ENCODE measurements at places on chromosomes 3 and 15.

DNA sequence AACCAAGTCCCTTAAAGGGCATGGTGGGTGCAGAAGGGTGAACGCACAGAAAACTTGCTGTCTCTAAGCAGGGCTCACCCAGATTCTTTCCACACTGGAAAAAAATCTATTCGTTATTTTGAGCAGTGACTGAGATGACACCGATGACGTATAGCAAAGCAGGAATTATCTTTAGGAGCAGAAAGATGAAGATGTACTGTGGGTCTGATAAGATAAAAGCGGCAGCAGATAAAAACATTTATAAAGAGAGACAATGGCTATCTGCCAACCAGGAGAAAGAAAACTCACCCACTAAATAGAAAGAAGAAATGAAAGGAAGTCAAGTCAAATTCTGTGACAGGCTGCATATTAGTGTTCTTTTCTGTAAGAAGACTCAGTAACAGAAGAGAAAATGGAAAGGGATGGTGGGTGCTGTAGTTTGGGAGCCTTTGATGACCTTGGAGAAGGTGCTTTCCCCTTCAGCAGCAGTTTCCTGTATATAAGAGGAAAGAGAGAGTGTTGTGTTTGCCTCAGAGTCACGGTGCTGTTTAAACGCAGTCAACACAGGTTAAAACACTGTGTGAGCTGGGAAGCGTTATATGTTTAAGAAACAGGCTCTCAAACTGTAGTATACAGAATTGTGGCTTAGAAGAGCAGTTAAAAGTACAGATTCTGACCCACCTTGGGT, 111.6 kb downstream of the AQP9 start:
- DNase-seq, result no peak

GRCh38 chr3:72161881-72162595, 377.1 kb upstream of the PROK2 start:
- no peak for DNase-seq

- DNase-seq, result no peak
Measured at GRCh38 chr3:189099505-189100290, 72.1 kb upstream of the TPRG1 start.

- no peak for DNase-seq
Measured at GRCh38 chr15:70376929-70377691, 279.4 kb upstream of the TLE3 start.

- no peak for DNase-seq
Measured at GRCh38 chr3:114841515-114841914, 305.6 kb downstream of the ZBTB20 start.

GRCh38 chr15:98272625-98273024, 312.1 kb downstream of the ARRDC4 start:
- DNase-seq, result no peak

- DNase-seq, result no peak
Measured at GRCh38 chr3:61269435-61269834, 18.2 kb upstream of the FHIT start.

DNA sequence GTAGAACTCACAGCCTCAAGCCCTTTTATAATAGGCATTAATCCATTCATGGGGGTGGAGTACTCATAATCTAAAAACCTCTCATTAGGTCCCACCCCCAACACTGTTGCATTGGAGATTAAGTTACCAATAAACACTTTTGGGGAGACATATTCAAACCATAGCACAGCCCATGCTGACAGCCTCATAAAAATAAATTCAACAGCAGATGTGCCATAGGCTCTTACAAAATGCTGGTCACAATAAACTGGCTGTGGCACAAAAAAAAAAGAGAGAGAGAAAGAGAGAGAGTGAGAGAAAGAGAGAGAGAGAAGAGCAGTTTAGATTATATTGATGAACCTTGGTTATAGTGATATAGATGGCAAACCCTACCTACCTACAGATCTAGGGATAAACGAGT, 1000.9 kb downstream of the TUSC7 start:
- no peak for DNase-seq

DNA sequence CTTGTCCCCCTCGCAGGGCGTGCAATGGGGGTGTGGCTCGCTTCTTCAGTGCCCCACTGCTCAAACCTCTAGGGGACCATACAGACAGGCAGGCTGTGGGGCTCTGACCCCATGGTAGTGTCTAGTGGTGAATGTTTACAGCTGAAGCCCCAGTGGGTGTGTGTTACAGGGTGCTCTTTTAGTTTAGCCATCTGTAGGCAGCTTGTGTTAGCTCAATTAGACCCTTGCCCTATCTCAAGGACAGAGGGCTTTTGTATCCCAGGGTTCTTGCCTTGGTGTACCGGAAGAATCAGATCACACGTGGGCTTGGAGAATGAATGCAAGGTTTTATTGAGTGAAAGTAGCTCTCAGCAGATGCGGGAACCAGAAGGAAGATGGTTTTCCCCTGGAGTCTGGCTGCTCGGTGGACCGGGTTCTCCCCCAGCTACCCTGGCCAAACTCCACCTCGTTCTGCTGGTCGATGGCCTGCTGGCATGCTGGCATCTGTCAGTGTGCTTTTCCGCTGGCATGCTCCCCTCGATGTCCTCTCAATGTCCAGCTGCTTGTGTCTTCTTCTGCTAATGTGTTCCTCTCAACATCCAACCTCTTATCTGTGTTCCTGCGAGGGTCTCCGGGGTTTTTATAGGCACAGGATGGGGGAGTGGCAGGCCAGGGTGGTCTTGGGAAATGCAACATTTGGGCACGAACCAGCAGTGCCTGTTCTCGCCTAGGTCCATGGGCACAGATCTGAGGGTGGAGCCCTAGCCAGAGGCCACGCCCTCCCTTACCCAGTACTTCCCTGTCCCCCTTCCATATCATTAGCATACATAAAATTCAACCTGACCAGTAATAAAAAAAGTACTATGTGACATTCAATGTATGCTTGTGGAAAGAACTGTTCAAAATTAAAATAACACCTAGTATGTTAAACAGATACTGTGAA, 6.6 kb downstream of the SPCS1 start:
- no peak for DNase-seq

GRCh38 chr3:57184526-57184925, 15.3 kb downstream of the HESX1 start:
- DNase-seq, result no peak

DNA sequence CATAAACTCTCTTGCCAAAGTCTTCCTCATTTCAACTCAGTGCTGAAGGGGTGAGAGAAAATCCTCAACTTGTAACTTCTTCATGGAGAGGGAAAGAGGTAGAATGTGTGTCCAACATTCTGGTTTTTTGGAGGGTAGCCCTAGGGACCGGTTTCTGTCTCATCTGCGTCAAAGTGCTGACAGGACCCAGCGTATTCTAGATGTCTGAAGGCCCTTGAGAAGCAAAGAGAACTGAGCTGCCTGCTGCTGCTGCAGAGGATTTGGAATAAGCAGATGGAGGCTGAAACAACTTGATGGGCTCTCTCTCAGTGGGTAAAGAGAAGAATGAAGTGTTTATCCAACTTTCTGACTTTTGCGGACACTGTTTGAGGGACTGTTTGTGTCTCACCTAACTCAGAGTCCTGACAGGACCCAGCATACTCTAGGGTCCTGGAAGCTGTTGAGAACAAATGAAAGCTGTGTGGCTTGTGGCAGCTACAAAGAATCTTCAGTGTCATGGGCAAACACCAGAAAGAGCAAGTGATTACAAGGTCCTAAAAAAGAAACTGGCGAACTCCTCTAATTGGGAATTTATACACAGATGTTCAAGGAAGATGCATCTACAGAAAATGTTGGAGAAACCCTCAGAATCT, 174.4 kb downstream of the SI start:
- DNase-seq, result no peak

GRCh38 chr15:100215031-100215842, 126.5 kb downstream of the ADAMTS17 start:
- DNase-seq, result no peak

- no peak for DNase-seq
Measured at GRCh38 chr15:91917686-91918360, 64.3 kb downstream of the SLCO3A1 start.

GRCh38 chr15:70244978-70245542, 147.3 kb upstream of the TLE3 start:
- no peak for DNase-seq

- no peak for DNase-seq
Measured at GRCh38 chr3:126685021-126685420, 19.0 kb upstream of the CHCHD6 start.

- DNase-seq, result no peak
Measured at GRCh38 chr3:129615751-129616281, 9.3 kb upstream of the PLXND1 start.

DNA sequence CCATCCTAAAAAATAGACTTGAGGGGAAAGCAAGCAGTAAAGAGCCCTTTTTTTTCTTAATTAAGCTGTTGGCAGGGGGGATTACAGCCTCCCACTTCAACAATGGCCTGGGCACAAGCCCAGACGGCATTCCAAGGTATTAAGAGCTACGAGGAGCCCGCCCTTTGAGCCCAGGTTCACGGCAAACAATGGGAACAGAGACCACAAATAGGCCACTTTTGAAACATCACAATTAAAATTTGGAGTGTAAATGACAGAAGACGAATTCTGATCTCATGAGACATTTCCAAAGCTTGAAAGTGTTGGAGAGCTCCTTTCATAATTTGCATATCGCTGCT, 8.9 kb downstream of the CHSY1 start:
- DNase-seq, result no peak

DNA sequence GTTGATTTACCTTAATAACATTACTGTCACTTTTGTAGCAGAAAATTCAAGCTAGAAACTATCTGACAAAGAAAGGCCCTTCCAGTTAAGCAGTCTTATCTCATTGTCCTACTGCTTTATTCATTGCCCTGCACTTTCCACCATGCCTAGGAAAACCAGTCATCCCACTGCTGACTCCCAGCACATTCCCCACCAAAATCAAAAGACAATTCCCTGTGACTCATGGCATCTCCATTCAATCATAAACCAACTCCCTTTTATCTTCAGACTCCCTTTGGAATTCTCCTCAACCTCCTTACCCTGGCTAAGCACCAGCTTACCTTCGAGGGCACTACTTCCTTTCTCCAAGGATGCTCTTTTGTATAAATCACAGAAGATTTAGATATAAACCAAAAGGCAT, 184.3 kb downstream of the PLCH1 start:
- DNase-seq, result no peak

GRCh38 chr3:119579366-119580066, at the start of gene ADPRH:
Gene ADPRH, plus strand, starts transcription at chr3:119579492. Its CDS starts 2,678 bp downstream, at chr3:119582170.
- peak; percentile 74 for DNase-seq

DNA sequence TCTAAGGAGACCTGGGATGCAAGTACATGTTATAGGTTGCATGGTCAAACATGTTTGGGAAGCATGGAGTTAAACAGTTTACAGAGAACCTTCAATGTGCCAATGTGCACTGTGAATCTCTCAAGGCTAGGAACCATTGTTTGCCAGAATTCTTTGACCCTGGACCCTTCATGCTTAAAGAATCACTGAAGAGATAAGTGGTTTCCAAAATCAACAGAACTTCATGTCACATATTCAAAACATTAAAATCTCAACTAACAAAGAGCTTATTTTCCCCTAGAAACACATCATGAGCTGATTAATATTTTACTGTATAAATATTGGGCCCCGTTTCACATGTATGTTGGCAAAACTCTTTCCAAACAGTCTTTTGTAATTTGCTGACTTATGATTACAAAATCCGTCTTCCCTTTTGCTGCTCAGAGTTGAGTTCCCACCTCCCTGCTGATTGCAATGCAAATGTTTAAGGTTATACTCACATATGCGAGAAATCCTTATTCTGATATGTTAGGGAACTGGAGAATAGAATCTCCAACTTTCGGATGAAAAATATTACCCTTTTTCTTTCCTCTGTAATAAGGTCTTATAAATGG, 380.2 kb downstream of the DIPK2A start:
- no peak for DNase-seq

- DNase-seq, result no peak
Measured at GRCh38 chr15:29311696-29312095, 42.1 kb upstream of the NSMCE3 start.

DNA sequence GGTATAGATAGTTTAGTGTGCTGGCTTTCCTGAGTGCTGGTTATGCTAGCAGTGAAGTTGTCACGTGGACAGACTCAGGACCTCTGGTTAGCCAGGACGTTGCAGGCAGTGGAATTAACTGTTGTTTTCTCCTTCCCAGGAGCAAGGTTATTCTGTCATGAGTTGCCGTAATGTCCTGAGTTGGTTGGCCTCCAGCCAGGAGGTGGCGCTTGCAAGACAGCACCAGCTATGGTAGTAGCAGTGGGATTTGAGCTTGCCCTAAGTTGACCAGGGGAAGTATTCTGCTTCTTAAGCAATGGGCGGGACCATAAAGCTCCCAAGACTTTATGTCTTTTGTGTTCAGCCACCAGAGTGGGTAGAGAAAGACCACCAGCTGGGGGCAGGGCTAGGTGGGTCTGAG, 240.7 kb upstream of the DNAJC19 start:
- DNase-seq, result no peak

DNA sequence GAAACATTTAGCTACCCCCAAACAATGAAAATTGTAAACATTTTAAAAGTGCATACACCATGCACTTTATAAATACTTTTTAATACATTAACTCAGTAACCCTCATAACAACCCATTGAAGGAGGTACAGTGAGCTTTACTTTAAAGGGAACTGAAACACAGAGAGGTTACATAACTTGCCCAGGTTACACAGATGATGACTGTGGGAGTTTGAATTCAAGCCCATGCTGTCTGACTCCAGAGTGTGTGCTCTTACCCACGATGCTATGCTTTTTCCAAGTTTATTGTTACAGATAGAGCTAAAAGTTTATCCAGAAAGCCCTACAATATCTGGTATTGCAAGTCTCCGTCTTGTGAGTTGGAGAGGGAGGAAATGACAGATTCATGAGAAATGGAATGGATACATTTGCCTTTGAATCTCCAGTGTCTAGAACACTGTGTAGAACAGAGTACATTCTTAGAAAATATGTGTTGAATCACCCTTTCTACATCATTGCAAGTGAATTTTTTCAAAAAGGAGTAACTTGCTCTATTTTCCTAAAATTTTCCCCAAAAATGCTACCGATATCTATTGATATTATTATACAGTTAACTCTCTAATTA, 428.3 kb downstream of the NAALADL2 start:
- DNase-seq, result no peak

DNA sequence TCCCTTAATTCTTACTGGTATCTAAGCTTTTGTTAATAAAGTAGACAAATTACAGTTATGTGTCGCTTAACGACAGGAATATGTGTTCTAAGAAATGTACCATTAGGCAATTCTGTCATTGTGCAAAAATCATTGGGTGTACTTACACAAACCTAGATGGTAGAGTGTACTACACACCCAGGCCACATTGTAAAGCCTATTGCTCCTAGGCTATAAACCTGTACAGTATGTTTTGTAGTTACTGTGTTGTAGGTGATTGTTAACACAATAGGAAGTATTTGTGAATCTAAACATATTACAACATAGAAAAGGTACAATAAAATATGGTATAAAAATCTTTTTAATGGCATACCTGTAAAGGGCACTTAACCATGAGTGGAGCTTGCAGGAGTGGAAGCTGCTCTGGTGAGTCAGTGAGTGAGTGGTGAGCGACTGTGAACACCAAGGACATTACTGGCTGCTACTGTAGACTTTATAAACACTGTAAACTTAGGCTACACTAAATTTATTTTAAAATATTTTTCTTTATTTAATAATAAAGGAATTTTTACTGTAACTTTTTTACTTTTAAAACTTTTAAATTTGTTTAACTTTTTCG, 47.4 kb downstream of the FSIP1 start:
- DNase-seq, result no peak
